ENCODE measurements at places on chromosomes 12 and 14. TPM values are rescaled to one million over a fixed set of nuclear protein-coding genes. Genes with fewer than 3 reads are reported as not detected.

Gene IQSEC3
- 0.07 TPM for total RNA-seq

Gene PARPBP
- 30.1 TPM for total RNA-seq

Gene EML1
- 0.25 TPM for total RNA-seq

Gene ADSS1
- total RNA-seq: 4.2 TPM

Gene POTEM
- total RNA-seq: not detected

Gene AREL1
- 24.8 TPM for total RNA-seq

Gene MMP19
- 1.1 TPM for total RNA-seq

Gene LRP1-AS
- not detected for total RNA-seq

Gene GPR84
- total RNA-seq: not detected

- H3K36me3 ChIP-seq: no peaks in the 10 kb centered on the region
- no peak overlapping the region for H3K27ac ChIP-seq
- no peak overlapping the region for H3K4me3 ChIP-seq
- no peaks in the 10 kb centered on the region for H3K27me3 ChIP-seq
Observed at GRCh38 chr12:112362310-112362709, 19.9 kb downstream of the HECTD4 start.

DNA sequence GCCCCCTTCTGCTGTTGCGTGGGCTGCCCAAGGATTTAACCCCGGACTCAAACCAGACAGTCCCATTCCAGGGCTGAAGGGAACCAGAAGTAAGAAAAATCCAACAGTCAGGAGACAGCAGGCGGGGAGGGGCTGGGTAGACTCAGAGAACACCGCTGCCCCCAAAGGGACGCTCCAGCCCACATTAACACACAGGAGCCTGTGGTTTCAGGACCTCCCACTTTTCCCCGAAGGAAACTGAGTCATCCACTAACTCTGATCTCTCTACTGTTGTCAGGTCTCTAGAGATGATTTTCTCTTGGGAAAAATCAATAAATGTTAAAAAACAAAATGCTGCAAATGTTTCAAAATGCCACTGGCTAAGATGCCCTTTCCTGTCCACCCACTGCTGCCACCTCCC, 41.6 kb downstream of the FBXO21 start:
- no peaks in the 10 kb centered on the region for H3K27me3 ChIP-seq
- H3K4me3 ChIP-seq: no peak overlapping the region
- peaks cover 28% of the 10 kb centered on the region for H3K36me3 ChIP-seq
- no peak overlapping the region for H3K27ac ChIP-seq
- DNase-seq: peak; percentile 45

DNA sequence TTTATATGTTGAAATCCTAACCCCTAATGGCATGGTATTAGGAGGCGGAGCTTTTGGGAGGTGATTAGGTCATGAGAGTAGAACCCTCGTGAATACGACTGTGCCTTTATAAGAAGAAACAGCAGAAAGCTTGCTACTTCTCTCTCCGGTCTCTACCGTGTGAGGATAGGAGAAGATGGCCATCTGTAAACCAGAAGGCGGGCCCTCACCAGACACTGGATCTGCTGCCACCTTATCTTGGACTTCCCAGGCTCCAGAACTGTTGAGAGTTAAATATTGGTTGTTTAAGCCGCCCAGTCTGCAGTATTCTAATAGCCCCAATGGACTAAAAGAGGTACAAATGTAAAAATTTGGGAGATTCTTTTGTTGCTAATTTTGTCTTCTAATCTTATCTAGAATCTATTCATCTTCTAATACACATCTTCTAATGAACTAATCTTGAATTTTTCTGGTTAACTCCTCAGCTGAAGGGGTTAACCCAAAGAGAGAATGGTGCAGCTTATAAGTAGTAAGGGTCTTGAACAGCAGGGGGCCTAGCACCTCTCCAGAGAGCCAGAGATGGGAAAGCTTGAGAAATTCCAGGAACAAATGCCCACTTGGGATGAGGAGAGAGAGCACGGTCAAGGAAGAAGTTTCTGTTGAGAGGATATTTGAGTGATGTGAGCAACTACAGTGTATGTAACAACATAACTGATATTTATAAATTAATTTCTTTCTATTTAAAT, 264.0 kb upstream of the GRIP1 start:
- H3K27me3 ChIP-seq: no peaks in the 10 kb centered on the region
- no peaks in the 10 kb centered on the region for H3K4me1 ChIP-seq
- no peaks in the 10 kb centered on the region for H3K36me3 ChIP-seq
- no peak overlapping the region for H3K4me3 ChIP-seq

DNA sequence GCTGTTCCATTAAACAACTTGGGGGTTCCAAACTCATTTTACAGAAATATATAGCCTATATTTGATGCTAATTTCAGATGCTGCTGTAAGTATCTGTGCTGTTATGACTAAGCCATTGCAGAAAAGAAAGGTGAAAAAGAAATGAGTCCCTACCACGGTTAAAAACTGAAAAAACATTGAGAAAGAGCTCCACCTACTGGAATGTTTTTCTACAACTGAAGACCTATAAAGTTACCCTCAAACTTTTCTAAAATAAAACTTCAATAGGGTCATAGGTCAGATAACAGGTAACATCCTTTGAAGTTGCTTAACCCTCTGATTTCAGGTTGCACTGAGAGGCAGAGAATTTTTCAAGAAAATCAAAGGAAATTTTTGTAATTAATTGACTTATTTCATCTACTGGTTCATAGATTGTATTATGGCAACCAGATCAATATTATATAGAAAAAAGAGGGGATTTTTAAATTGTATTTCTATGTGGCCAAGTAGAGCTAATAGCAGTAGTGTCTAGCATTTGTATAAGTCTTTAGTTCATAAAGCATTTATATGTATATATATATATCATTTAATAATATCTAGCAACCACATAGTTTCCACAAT, 279.9 kb downstream of the RPS29 start:
- no peaks in the 10 kb centered on the region for H3K36me3 ChIP-seq
- DNase-seq: peak; percentile 7
- no peaks in the 10 kb centered on the region for H3K4me1 ChIP-seq
- H3K4me3 ChIP-seq: no peak overlapping the region
- no peak overlapping the region for H3K27ac ChIP-seq

DNA sequence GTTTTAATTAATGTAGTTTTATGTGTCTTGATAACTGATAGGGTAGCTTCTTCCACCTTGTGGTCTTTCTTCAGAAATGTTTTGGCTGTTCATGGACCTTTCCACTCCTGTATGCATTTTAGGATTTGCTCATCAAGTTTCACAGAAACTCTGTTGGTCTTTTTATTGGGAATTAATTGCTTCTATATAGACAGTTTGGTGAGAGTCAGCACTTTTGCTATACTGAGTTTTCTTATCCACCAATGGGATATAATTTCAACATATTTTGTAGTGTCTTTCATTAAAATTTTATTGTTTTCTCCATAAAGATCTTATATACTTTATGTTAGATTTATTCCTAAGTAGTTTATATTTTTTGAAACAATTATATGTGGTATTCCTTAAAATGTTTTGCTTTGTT, 7.8 kb downstream of the GOLGA5 start:
- H3K27ac ChIP-seq: no peak overlapping the region
- no peak overlapping the region for H3K4me3 ChIP-seq
- H3K4me1 ChIP-seq: no peaks in the 10 kb centered on the region
- peaks cover 36% of the 10 kb centered on the region for H3K36me3 ChIP-seq

- H3K27me3 ChIP-seq: no peaks in the 10 kb centered on the region
- no peak overlapping the region for H3K4me3 ChIP-seq
- peaks cover 13% of the 10 kb centered on the region for H3K36me3 ChIP-seq
- H3K4me1 ChIP-seq: no peaks in the 10 kb centered on the region
- DNase-seq: peak; percentile 32
Observed at GRCh38 chr12:70619471-70620152, 17.6 kb downstream of the PTPRB start.

DNA sequence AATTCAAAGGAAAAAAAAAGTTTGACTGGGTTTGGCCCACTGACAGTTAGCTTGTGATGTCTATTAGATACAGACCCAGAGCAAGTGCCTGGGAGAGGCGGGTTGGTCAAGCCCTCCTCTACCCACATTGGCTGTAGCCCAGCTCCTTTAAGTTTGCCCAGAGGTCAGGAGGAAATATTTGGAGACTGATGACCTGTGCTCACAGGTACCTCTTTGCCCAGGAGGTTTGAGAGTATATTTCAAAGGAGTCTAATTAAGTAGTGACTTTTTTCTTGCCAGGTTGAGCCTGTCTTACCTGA, 21.8 kb upstream of the PDE1B start:
- H3K27me3 ChIP-seq: no peaks in the 10 kb centered on the region
- no peak overlapping the region for H3K27ac ChIP-seq
- no peaks in the 10 kb centered on the region for H3K4me1 ChIP-seq
- no peak overlapping the region for H3K4me3 ChIP-seq
- peaks cover 13% of the 10 kb centered on the region for H3K36me3 ChIP-seq
- DNase-seq: no peak

DNA sequence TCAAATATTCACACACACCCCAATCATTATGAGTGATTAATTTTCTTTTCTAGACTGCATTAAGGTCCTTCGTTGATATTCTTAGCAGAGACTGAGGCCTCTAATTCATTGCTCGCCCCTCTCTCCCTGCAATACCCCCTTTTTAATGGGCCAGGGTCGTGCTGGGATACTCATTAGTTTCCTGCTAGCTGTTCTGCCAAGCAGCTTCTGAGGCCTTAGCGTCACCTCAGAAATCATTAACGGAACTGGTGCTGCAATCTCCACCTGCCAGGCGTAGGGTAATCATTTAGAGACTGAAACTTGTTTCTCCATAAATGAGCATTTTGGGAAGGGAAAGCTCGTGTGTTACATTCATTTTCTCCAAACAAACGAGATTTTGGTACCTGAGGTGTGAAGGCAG, 1054.7 kb downstream of the GALC start:
- no peaks in the 10 kb centered on the region for H3K4me1 ChIP-seq
- no peaks in the 10 kb centered on the region for H3K27me3 ChIP-seq
- no peak overlapping the region for H3K4me3 ChIP-seq
- no peak overlapping the region for H3K27ac ChIP-seq
- no peak for DNase-seq
- H3K36me3 ChIP-seq: no peaks in the 10 kb centered on the region

DNA sequence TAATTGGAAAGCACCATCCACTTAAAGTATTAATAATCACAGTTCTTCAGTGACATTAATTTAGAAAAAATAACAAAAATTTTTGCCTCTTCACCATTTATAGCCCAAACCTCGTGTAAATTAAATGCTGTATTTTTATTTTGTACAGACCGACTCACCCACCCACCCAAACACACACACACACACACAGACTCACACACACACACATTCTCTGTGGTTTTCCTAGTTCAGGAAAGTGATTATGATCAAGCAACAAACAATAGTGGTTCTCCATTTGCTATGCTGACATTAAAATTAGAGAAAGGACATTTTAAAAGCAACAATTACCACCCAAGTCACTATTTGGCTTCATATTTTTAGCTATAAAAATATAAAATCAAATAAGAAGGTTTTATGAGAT, 112.5 kb upstream of the FLRT2 start:
- H3K27ac ChIP-seq: no peak overlapping the region
- H3K4me3 ChIP-seq: no peak overlapping the region
- H3K4me1 ChIP-seq: no peaks in the 10 kb centered on the region
- no peaks in the 10 kb centered on the region for H3K36me3 ChIP-seq
- DNase-seq: no peak
- no peaks in the 10 kb centered on the region for H3K27me3 ChIP-seq

DNA sequence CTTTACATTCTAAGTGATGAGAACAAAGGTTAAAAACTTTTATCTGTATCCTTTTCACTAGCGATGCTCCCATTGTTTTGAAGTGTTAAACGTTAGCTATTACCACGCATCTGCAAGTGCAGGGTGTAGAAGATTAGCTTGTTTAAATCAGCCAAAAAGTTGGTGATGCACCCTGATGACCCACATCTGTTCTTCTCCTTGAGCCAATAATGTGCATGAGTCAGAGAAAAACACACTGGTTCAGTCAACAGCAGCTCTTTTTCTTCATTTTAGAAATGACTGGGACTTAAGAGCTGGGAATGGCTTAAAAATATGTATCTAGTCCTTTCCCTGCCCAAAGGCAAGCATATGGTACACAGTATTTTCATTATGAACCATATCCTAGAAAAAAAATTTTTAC, 323.5 kb upstream of the PDE3A start:
- no peaks in the 10 kb centered on the region for H3K4me1 ChIP-seq
- H3K27ac ChIP-seq: no peak overlapping the region
- no peaks in the 10 kb centered on the region for H3K36me3 ChIP-seq

Measured in K562 (cell line).